ENCODE measurements at places on chromosomes 6 and 20.

DNA sequence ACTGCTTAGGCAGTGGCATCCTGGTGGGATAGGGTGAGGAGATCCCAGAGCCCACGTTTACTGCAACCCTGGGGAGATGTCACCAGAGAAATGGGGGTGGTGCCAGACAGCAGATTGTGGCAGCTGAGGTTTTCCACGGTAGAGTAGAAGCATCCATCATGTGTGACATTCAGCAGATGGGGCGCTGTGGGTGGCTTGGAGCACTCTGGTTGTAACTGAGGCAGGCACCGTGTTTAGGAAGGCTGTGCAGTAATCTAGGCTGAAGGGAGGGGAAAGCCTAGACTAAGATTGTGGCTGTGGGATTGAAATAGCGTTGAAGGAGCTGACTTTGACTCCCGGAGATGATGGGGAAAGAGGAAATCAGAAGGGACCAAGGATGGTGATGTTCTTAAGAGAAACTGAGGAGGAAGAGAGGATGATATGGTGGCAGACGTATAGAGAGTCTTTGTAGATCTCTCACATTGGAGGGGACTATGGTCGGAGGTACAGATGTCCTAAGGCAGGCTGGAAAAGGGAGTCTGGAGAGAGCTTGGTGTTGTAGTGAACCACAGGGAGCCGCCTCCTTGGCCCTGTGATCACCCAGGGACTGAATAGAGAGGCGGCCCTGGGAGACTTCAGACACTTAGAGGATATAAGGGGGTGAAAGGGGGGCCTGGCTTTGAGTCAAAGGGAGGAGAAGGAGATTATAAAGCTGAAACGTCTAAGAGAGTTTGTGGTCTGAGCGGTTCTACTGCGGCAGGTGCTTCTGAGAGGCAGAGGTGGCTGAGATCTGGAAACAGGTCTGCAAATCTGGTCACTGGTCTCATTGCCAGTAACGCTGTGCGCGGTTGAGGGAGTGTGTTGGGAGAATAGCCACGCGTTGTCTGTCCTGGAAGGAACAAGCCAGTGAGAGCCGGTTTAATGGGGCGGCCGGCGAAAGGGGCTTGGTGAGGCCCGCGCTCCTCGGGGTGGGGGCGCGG is 792 bp upstream of the MICA start:
- DNase-seq: no peak

DNA sequence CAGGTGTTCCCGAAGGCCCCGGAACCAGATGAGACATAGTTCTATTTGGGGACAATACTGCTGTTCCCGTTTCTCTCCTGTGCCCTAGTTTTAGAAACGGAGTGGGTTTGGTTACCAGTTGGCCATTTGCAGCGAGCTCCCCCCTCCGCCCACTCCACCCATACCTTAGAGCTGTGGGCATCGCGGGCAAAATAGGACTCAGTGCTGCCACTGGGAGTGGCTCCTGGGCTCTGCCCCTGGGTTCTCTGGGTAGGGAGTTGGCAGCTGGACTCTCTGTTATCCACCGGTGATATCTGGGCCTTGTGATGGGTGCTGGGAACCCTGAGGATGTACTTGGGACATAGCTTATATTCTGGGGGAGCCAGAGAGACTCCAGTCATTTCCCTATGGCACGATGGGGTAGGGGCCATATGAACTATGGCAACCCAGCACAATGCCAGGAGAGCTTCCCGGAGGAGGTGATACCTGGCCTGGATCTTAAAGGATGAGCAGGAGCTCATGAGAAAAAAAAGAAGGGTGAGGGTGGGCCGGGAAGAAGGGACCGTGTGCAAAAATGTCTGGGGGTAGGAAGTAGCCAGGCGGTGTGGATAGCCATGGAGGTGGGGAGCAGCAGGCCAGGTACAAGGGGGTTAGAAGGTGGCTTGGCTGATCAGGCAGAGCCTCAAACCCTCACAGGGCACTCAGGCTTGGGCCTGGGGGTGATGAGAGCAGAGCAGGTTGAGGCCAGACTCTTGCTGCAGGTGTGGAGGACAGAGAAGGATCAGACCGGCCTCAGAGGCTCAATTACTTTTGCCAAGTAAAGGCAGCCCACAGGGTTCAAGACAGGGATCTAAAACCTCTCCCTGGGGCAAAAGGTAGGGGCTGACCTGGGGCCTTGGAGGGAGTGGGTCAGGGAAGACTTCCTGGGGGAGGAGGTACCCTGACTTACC is 9.6 kb downstream of the SRC start:
- no peak for DNase-seq

GRCh38 chr6:42624601-42625000 is 60.8 kb downstream of the UBR2 start:
- no peak for DNase-seq

DNA sequence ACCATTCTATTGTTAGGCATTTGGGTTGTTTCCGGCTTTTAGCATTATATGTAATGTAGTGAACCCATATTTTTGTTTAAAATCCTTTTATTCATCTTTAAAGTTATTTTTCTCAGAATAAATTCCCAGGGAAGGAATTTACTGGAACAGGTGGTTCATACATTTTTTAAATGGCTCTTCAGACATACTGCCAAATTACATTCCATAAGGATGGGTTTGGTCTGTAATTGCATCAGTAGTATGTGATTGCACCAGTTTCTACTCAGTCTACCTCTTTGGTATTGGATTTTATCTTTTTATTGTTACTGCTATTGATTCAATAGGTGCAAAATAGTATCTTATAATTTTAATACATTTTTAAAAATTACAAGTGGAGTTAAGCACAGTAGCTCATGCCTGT is 27.2 kb downstream of the BRPF3 start:
- DNase-seq: no peak

- no peak for DNase-seq
These were observed 38.2 kb downstream of the MBOAT1 start for GRCh38 chr6:20173833-20174792.

- peak; percentile 81 for DNase-seq
These were observed 184.9 kb downstream of the TINAG start for GRCh38 chr6:54493138-54493537.

- no peak for DNase-seq
These were observed 315.3 kb upstream of the SLC35B3 start for GRCh38 chr6:8750627-8751026.

DNA sequence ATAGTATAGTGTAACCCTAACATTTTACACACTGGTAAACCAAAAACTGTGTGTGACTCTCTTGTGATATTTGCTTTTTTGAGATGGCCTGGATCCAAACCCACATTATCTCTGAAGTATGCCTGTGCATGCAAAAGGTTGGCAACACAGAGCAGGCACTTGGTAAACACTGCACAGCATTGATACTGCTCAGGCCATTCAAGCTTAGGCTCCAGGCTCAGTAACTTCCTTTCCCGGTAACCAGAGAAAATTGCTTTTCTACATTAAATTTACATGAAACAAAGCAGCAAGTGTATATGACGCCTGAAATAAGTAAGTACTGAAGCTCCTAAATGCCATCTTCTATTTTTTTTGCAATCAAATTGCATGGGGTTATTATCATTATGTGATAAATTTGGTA is 205.7 kb downstream of the EPM2A start:
- no peak for DNase-seq

GRCh38 chr6:14918200-14918907 is 327.5 kb upstream of the JARID2 start:
- no peak for DNase-seq

- no peak for DNase-seq
These were observed 58.0 kb downstream of the CD2AP start for GRCh38 chr6:47535316-47536225.

- DNase-seq: no peak
These were observed 4.9 kb downstream of the TLDC2 start for GRCh38 chr20:36880741-36881250.

DNA sequence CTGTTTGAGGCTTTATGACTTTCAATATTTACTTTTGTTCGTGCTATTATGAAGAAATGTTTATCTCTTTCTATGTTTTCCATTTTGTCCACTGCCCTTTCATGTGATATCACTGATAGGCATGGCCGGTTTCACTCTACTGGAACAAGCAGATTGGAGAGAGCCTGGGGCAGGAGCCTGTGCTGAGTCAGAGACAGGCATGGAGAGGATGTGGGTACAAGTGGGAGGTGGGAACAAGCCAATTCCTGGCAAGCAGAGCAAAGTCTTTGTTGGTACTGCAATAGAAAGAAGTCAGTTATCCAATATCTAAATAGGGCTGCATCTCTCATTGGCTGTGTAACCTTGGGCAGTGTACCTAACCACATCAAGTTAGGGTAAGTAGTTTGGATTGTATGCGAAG is 545.6 kb upstream of the MAP3K7 start:
- DNase-seq: no peak

GRCh38 chr6:129657483-129657882 is 52.5 kb downstream of the ARHGAP18 start:
- no peak for DNase-seq

DNA sequence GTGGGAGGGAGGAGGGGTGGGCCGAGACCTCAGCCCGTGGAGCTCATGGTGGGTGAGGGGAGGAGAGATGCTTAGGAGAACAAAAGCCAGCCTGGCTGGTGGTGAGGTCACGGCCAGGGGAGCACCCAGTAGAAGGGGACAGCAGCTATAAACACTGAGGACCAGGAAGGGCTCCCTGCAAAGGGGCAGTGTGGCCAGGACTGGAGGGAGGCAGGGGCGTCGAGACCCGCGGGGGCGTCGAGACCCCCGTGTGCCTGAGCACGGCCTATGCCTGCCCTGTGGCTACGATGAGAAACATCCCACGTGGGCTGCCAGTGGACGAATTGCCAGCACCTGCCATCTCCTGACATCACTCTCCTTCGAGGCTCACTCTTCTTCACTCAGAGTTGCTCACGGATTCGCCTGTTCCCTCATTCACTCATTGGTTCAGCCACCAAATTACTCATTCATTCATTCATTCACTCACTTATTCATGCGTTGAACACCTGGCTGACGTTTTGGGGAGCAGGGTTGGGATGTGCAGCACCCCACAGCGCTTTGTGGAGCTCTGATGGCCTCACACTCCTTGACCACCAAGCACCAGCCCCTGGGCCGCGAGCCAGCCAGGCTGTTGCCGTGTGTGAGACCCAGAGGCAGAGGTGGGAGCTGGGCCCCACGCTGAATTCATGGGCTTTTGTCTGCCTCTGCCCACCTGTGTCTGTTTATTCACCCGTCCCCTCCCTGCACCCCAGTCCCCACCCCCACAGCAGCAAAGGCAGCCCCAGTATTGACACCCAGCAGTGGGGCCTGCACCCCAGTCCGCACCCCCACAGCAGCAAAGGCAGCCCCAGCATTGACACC is 61.2 kb upstream of the BHLHE23 start:
- no peak for DNase-seq

GRCh38 chr6:42960243-42961019 is at the start of gene GNMT:
Gene GNMT, plus strand, starts transcription at chr6:42960754. Its CDS starts 14 bp downstream, at chr6:42960768.
- DNase-seq: no peak

- DNase-seq: no peak
These were observed 112.1 kb downstream of the ASXL1 start for GRCh38 chr20:32470025-32470861.

- peak; percentile 55 for DNase-seq
These were observed 38.8 kb downstream of the WASF1 start for GRCh38 chr6:110140650-110141049.

DNA sequence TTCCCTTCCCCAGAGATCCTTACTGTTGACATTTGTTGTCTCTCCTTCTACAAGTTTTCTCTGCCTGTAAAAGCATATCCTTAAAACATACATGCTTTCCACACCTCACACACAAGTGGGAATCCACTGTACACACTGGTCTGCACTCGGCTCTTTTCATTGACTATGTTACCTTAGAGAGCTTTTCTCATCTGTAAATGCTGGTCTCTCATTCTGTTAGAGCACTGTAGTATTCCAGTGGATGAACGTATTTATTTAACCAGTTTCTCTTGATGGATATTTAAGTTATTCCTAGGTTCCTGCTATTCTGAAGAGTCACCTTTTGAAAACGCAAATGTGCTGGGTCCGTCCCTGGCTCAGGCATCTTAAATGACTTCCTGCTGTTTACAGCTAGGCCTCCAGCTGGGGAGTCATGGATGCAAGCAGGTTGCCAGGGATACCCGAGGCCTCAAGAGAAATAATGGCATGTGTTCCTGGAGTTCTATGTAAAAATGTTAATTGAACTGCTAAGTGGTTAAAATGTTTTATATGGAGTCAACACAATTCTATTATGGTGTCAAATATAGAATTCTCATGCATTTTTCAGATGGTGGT is 61.1 kb upstream of the TGM3 start:
- no peak for DNase-seq

DNA sequence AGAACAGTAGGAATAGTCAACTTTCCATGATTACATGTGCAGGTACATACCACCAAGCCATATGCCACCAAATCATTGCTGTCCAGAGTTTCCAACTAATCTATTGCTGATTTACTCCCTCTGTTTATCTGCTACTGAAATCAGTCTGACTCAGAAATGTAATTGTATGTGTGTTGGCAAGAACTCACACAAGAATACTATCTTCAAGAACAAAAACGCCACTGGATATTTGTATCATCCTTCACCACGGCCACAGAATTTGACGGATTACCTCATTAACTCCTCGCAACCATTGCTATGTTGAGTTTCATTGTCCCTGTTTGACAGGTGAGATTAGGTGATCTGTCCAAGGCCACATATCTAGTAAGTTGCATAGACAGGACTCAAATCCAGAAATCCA is 159.2 kb downstream of the GMPR start:
- DNase-seq: no peak

- DNase-seq: no peak
These were observed 69.2 kb upstream of the SMIM29 start for GRCh38 chr6:34317882-34318498.

GRCh38 chr6:41573276-41573675 is 27.1 kb downstream of the FOXP4 start:
- no peak for DNase-seq

GRCh38 chr6:456358-456867 is 64.9 kb downstream of the IRF4 start:
- DNase-seq: no peak

DNA sequence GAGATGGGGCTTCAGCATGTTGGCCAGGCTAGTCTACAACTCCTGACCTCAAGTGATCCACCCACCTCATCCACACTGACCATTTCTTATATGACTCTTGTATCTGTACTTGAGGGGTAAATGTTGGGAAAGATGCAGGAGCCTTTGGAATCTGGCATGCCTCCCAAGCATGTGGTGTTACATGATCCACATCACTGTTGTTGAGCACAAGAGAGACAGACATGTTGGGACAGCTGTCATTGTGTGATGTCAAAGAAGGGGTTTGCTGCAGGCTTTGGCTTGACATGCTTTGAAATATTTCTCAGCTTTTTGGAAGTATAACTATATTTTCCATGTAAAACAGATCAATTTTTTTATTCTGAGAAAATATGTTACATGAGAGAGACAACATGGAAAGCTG is 139.9 kb downstream of the MOXD1 start:
- no peak for DNase-seq

DNA sequence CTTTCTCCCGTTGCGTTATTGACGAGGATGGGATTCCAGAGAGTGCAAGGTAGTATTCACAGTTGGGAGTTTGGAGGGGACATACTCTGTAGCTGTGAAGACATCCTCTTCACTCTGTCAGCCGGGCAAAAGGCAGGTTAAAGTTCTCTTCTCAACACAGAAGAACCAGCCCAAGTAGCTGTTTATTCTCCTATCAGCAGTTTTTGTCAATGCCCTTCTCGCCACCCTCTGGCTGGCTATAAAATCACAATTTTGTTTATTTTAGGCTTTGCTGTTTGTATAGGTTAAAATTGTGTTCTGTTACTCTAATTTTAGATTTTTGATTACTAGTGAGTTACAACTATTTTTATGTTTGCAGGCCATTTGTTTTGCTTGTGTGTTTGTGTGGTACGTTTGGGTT is 37.9 kb upstream of the MAS1 start:
- peak; percentile 8 for DNase-seq
